Gastroesophageal sphincter (tissue), 4 donors: ENCODE measurements at places on chromosomes 3 and 15.

GRCh38 chr15:31153531-31153930, 52.0 kb upstream of the TRPM1 start:
- no peak for ATAC-seq

DNA sequence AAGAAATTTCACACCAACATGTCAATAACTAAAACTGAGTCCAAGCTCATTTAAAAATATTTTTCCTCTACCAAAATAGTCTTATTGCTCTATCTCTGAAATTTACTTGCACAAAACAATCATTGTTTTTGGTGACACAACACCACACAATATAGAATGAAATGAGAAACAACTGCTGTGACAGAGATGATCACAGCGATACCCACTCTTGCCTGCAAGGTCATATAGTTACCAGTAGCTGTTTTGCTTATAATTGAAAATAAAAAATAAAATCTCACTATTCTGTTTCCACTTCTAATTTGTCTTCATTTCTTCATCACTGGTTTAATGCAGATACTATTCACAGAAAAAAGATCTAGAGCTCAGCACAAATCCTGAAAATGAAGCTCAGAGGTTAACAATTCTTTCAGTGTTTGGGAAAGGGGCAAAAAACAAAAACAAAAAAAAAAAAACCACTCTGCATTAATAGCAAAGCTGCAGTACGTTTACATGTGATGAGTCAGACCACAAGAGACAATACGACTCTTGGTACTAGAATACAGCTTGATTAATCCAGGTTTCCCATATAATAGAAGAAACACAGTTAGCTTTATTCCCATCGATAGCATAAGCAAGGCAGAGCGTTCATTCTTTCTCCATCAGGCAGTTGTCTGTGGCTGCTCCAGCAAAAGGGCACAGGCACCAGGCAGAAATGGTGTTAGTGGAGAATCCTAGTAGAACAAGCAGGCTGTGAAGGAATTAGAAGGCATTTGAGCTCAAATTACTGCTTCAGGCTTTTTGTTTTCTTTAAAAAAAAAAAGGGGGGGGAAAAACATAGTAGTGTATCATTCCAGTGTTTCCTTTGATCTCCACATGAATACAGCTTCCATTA, 773 bp downstream of the ANKRD28 start:
- no peak for ATAC-seq

- peak; percentile 90 for ATAC-seq
These were observed 129.2 kb upstream of the CBLB start for GRCh38 chr3:105997800-105998526.

GRCh38 chr15:64051407-64052259, 5.3 kb upstream of the DAPK2 start:
- ATAC-seq = peak; percentile 34

DNA sequence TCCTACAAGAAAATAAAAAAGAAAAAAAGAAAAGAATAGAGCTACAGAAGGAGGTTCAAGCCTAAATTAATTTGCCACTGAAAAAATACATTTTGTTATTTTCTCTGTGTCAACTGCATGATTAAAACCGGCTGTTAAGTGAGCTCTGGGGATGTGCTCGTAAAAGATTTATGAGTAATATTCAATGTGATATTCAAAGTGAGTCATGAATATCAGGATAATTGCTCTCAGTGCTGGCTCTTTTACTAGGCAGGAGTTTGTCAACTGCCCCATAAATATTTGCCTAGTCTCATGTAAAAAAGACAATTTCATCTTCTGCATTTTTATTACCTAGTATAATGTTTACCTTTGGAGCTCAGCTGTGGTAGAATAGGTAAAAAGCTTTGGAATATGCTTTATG, 78.9 kb downstream of the CDIN1 start:
- no peak for ATAC-seq

GRCh38 chr15:92886815-92887214, 13.3 kb upstream of the CHD2 start:
- no peak for ATAC-seq

GRCh38 chr15:73941044-73941443, 14.8 kb downstream of the LOXL1 start:
- ATAC-seq = peak; percentile 66

DNA sequence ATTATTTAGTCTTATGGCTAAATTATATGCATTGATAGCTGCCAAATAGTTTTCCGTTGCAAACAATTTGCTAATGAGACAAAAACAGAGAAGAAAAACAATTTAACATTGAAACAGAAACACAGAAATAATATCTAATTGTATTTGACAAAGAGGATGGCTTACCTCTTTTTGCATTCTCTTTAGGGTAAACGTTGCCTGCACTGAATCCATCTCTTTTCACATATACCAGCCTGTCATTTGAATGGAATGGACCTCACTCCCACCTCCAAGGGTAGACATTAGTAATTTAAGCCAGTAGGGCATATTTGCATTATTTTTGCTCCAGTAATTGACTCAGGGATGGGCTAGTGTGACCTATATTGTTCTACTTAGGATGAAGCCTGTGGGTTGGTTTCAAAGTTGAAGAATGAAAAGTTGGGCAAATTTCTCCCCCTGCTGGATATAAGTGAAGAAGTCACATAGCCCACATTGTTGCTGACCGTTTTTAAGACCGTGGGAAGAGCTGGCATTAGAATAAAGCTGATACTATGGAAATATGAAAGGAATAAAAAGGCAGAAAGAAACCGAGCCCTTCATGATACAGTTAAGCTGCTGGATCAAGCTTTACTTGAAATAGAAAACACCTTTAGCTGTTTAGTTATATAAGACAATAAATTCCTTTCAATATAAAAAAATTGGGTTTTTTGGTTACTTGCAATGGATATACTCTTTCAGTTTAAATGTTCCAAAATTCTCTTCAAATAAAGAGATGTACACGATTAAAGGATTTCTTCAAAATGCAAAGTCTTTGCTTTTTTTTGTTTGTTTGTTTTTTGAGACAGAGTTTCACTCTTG, 26.9 kb downstream of the PIERCE2 start:
- no peak for ATAC-seq

DNA sequence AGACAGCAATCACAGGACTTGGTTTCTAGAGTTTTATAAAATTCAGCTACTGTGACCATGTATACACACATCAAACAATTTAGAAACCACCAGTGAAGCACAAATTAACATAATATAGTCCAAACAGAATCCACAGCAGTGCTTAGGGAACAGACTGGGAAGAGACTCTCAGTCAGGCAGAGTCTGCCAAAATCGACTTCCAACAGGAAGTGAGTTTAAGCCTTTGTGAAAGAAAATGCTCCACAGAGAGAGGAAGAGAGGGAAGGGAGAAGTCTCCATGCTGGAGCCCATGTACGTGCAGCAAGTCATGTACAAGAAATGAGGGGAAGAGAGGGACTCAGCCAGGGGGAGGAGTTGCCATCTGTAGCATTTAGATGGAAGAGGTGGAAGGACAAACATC, 172.6 kb downstream of the IL5RA start:
- no peak for ATAC-seq

DNA sequence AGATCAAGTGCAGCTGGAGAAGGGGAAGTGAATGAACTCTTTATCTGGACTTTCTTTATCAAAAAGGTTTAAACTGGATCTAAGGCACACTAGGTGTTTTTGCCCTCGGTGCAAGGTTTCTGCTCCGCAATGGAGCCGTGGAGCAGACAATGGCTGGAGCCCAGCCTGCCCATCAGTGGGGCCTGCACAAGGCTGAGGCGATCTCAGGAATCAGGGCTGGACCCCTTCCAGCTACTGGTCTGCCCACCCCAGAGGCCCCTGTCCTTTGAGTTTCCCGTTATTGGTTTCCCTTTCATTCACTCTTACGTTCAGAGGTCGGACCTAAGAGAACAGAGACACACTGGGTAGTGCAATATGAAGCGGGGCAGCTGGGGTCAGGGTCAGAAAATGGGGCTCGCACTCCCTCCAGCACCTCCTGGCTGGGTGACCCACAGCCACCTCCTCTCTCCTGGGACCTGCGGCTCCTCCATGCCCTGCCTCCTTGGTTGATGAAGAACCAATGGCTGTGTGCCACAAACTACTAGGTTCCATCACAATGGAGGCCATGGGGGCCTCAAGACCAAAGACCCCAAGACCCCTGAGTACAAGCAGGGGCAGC, 164.6 kb downstream of the CHSY1 start:
- ATAC-seq = no peak

- no peak for ATAC-seq
These were observed 2.3 kb downstream of the TPM1 start for GRCh38 chr15:63044645-63045464.

DNA sequence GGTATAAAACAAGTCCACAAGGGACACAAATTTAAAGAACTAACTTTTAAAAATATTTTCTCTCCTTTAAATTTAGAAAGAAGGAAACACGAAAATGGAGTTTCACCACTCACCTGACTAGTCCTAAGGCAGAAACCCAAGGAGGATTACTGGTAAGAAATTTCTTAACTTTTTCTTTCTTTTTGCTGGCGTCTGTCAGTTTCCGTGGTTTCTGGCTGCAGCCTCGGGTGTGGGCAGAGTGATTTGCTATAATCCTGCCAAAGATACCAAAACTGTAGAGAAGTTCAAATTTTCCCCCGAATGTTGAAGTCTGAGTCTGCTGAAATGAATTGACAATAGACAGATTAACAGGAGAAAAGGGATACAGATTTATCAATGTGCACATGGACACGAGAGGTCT, 843.6 kb upstream of the ALCAM start:
- ATAC-seq = no peak

DNA sequence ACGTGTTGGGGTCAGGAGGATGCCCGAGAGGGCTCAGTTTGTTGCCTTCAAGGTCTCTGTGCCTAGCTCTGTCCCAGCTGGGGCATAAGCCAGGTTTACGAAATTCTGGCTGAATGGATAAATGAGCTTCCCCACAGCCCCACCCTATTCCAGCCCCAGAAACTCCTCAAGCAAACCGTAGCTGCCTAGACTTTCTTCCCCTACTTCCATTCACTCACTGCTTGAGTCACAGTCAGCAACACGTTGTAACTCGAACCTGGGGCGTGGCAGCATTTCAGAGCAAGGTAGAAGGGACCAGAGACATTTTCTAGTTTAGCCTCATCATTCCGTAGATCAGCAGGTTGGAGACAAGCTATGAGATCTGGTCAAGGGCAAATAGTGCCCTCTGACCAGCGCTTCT, 24.2 kb downstream of the NMNAT3 start:
- peak; percentile 66 for ATAC-seq

GRCh38 chr3:186260726-186261125, 101.3 kb downstream of the DGKG start:
- no peak for ATAC-seq

DNA sequence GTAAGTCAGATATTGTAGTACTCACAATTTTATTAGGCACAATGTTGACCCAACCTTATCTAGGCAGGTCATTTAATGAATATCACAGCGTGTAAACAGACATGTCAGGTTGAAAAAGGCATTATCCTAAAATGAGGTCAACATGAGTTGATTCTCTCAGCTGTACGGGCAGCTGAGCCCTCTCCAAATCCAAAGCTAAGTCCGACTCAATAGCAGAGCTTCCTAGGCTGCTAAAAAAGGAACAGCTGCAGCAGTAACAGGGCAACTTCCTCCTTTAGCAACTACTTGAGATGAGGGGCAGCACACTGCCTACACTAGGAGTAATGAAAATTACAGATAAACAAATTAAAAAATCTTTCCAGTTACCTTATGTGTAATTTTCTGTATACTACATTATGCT, 189.2 kb downstream of the CADM2 start:
- ATAC-seq = no peak

DNA sequence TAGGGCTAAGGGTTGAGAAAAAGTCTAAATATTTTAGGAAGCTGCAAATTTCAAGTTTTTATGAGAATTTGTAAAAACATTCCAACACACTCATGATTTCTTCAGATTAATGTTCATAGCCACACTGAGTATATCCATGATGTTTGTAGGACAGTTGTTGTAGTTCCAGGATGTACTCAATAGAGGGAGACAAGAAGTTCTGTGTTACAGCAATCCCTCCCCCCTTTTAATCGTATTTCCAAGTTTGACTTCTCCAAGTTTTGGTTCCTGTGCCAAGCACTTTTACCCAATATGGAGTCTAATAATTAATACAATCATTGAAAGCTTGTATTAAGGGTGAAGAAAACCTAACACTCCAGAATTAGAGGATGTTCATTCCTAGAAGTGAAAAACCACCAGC, 143.4 kb downstream of the FEZF2 start:
- no peak for ATAC-seq

GRCh38 chr15:48389691-48390143, 58.5 kb downstream of the DUT start:
- peak; percentile 41 for ATAC-seq

DNA sequence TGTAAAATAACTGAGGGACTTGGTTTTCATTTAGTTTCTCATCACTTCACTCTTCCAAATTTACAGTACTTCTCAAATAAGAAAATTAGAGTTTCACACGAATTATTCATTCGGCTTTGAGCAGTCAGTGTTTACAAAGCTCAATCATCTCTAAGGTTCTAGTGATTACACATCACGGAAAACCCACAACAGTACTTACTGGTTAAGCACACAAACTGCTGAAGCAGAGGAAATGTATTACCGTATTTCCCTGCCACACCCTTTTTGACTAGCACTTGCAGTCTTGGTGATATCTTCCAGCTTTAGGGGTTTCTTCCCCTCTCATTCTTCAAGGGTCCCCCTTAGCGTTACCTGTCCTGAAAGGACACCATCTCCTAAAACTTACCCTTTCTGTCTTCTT, 164.8 kb upstream of the CDIN1 start:
- ATAC-seq = no peak

DNA sequence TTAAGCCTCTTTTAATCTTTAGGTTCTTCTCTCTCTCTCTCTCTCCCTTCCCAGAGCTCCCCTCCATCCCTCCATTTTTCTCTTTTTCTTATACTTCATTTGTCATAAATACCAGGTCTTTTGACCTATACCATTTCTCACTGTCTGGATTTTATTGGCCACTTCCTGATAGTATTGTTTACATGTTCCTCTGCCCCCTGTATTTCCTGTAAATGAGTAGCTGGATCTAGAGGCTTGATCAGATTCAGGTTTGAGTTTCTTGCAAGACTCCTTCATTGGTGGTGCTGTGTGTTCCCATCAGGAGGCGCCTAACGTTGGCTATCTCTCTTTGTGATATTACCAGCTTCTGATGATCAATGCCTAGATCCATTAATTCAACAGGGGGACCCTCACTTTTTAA, 42.2 kb downstream of the DAPK2 start:
- ATAC-seq = no peak

DNA sequence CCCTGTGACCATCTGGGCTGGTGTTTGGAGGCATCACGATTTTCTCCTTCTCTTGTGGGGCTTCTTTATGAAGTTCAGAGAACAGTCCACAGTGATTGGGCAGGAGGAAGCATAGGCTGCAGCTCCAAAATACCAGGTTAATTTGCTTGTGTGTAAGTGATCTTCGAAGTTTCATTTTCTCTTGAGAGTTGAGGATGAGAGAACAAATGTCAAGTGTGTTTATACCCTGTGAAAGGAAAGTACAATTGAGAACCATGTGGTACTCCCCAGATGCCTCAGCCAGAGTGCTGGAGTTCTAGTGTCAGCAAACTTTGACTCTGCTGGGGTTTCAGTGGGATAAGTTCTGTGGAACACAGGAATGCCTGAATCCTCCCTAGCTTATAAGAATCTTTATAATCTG, 357.1 kb upstream of the CFAP20DC start:
- ATAC-seq = no peak
